ENCODE measurements at places on chromosomes 12 and 14.

GRCh38 chr12:86663173-86663572 is 407.0 kb upstream of the MGAT4C start:
- no peak for DNase-seq

GRCh38 chr14:34711169-34711568 is 3.2 kb downstream of the CFL2 start:
- peak; percentile 67 for DNase-seq

DNA sequence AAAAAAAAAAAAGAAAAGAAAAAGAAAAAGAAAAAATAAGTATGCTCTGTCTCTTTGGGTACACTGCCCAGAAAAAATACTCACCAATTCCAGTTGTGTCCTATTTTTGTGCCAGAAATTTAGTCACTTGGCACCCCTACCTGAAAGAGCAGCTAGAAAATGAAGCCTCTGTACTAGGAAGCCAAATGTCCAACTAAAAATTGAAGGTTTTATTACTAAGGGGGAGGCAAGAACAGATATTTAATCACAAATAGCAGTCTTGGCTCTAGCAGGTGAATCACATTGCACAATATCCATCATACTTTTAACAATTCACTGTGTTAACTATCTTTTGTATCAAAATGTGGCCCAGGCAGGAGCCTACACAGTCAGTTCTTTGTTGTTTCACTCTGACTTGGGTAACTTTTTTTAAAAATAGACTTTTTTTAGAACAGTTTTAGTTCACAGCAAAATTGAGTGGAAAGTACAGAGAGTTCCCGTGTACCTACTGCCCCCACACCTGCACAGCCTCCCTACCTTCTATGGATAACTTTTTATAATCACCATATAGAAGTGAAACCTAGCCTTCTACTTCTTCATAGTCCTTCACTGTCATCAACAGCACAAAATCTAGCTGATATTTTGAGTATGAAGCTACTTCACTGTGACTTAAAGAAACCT is 87.1 kb upstream of the ATF7IP start:
- peak; percentile 52 for DNase-seq

DNA sequence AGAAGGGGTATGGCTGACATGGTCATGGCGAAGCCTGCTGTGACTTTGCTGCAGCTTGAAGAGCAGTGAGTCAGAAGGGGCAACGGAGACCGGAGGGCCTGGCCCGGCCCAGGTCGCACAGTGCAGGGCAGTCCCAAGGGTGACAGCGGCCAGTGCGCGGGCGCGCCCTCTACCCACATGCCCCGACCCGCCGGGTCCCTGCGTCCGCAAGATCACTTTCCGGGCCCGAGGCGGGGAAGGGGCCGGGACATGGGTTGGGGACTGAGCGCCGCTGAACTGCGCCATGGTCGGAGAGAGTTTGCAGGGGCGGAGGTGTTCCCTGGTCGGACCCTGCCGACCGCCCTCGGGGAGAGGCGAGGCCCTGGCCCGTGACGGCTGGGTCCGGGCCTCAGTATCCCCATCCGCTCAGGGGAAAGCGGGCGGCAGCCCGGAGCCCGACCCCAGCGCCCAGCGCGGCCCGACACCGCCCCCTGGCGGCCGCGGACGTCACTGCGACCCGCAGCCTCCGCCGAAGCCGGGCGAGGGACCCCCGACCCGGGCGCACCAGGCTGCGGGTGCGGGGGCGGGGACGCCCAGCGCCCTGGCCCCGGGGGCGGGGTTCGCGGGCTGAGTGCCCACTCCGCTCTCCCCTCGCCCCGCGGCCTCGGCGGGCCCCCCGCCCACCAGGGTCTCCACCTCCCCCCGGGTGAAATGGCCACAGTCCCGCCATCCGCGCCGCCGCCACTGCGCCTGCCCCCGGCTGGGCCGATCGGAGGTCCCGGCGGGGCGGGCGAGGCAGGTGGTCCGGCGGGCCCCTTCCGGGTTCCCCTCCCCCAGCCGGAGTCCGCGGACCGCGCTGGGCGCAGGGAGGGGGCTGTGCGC is 7.2 kb upstream of the ANKRD9 start:
- DNase-seq = peak; percentile 88

DNA sequence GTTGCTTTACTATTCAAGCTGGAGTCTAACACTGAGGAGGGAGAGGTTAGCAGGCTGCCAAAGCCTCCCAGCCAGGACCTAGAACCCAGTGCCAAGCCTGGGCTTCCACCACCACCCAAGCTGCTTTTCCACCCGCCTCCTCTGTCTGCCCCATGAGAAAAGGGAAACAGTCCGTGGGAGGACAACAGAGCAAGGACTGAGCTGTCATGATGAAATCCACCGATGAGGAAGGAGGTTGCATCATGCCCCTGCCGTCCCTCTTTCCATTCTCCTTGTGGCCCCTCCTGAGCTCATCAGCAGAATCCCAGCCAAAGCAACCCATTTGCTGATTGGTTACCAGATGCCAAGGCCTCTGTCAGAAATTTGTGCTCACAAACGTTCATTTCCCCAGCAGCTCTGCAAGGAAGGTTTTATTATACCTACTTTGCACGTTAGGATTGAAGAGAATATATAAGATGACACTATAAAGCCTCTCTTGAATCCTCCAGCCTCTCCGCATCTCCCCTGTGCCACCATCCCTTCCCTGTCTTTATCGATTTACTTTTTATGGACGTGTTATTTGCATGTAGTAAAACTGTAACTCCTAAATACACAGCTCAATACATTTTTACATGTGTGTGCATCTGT is 6.3 kb upstream of the SERPINA1 start:
- no peak for DNase-seq

GRCh38 chr14:90490720-90491050 is 93.9 kb downstream of the CALM1 start:
- peak; percentile 9 for DNase-seq

DNA sequence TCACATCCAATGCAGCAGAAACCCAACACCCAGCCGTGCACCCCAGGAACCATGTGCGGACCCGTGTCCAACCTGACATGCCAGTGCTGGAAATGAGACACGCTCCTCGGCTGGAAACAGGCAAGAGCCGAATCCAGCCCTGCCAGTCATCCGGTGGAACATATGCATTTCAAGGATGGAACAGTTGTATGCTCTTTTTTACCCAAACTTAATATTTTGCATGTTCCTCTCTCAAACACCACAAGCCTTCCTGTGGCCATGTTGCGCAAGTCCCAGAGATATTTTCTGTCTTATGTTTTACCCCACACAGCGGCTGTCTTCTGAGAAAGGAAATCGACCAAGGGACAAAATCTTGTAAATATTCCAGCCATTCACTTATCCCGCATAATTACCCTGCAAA is 196.9 kb downstream of the BCL11B start:
- DNase-seq = no peak

GRCh38 chr12:98373025-98373554 is 142.3 kb upstream of the TMPO start:
- DNase-seq = peak; percentile 22

DNA sequence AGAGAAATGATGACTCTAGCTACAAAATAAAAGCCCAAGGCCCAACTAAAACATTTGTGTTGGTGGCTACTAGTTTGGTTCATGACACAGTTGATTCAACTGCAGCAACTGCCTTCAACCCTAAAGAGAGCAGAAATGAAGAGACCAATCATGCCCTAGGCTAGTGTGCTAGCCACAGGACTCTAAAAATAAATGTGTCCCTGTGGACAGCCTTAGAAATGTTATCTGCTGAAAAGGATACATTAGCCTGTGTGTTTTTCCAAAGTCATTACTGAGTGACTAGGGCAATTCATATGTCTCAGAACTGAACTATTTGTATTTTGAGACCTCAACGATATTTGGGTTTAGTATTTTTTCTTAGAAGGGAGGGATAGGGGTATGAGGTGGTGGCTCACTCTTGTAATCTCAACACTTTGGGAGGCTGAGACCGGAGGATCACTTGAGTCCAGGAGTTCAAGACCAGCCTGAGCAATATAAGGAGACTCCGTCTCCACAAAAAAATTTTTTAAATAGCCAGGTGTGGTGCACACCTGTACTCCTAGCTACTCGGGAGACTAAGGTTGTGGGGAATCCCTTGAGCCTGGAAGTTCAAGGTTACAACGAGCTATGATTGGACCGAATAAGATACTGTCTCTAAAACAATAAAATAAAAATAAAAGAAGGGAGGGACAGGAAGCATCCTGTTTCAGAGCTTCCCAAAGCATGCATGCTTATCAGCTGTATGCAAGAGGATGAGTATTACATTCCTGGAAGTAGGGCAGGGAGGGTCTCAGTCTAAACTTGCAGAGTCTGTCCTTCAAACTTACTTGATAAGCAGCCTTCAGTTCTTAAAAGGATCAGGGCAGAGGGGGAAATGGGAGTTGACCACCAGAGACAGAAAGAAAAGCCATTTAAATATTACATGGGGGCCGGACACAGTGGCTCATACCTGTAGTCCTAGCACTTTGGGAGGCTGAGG is 29.6 kb upstream of the NAP1L1 start:
- DNase-seq = no peak

GRCh38 chr12:48973941-48974673 is 2.6 kb upstream of the WNT10B start:
- peak; percentile 67 for DNase-seq

- no peak for DNase-seq
These were observed 29.8 kb upstream of the DLGAP5 start for GRCh38 chr14:55221186-55221585.

- DNase-seq = no peak
These were observed 37.9 kb downstream of the KIAA0586 start for GRCh38 chr14:58465421-58465820.

GRCh38 chr14:76236172-76237130 is 84.7 kb downstream of the GPATCH2L start:
- DNase-seq = peak; percentile 63

GRCh38 chr12:2826721-2827515 is 7.9 kb downstream of the NRIP2 start:
- DNase-seq = no peak

GRCh38 chr12:56658921-56659320 is 13.1 kb upstream of the ATP5F1B start:
- peak; percentile 54 for DNase-seq

DNA sequence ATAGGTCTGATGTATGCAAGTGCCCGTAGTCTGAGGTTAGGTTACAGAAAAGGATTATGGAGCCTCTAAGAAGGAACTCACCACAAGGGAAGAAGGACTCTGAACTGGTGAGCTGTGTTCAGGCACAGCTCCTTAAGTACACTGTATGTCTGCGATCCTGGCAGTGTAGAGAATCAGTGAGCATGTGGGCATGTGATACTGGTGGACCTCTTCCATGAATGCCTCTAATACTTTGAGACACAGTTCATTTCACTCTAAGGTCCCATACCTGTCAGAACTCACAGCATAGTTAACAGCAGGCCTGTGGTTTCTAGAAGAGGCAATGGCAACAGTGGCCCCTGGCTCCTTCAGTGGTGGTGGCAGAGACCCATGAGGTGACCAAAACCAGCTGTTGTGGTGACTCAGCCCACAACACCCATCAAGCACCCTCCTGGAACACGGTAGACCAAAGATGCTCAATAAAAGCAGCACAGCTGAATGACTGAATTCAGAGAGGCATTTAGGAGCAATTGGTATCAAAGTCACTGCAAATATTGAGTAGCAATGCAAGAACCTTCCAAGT is 6.9 kb upstream of the OR6J1 start:
- DNase-seq = no peak

DNA sequence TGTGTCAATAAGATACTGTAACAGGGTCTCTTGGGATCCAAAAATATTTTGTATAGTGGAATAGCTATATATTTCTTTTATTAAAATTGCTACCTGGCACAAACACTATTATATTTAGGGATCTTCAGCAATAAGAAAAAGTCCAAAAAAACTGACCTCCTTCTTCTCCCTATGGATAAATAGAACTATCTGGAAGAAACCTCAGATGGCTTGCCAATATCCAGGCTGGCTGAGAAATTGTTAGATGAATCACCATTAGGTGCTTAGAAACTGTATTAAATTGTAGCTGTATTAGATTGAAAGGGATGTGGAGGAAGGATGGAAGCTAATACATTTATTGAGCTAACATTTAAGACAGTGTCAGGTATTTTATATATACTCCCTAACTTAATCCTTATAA is 66.0 kb downstream of the SLC38A6 start:
- DNase-seq = no peak

- DNase-seq = no peak
These were observed 3.0 kb downstream of the ARG2 start for GRCh38 chr14:67622675-67623074.

- DNase-seq = peak; percentile 68
These were observed 12.8 kb upstream of the ATP2B1 start for GRCh38 chr12:89721291-89721987.

GRCh38 chr14:97705107-97705506 is 907.9 kb downstream of the VRK1 start:
- DNase-seq = no peak

DNA sequence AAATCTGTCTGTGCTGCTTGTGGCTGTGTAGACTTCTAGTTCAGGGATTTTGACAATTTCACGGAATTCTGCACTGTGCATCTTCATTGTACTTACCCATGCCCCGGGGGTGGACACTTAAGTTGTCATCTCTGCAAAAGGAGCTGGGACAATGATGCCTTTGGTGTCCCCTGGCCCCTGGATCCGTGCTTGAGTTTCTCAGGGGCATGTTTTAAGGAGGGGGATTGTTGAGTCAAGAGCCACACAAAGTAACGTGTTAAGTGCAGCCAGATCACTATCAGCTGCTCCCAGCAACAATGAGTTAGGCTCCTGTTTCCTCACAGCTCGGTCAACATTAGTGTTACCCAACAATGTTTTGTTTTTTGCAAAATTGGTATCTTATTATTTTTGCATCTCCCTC is 305.0 kb upstream of the DIO3 start:
- DNase-seq = peak; percentile 6

GRCh38 chr12:7788294-7788660 is 925 bp upstream of the NANOG start:
- no peak for DNase-seq

DNA sequence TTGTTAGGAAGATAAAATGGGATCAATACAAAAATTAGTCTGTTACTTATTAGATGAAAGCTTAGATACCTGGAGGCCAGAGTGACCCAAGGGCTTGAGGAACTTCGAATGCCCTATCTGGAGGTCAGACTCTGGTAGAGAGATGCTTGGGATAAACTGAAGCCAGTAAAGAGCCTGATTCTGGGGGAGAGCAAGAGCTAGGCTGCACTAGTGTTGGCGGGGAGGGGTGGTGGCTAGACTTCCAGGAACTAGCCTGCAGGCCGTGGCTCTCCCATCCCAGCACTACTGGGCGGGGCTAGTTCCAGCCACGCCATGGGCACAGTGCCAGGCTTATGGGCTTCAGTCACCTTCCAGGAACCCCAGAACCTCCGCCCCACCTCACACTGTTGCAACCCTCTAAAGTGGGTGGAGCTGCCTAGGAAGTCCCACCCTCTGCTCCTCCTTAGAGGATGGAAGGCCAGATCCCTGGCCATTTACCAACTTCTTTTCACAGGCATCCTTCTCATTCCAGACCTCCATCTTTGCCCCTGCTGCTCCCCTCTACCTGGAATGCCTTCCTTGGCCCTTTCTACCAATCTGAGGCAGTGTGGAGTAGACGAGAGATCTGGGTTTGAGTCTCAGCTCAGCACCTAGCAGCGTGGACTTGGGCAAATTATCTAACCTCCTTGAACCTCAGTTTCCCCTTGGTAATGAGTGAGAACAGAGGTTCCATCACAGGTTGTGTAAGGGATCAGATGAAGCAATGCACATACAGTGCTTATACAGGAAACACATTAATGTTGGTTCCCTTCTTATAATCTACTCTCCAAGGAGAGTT is 6.3 kb upstream of the NFE2 start:
- no peak for DNase-seq

GRCh38 chr12:50914872-50915484 is 37.4 kb upstream of the HIGD1C start:
- DNase-seq = no peak

GRCh38 chr12:52250048-52250990 is 17.3 kb downstream of the KRT7 start:
- DNase-seq = no peak

GRCh38 chr12:46386877-46387629 is 14.5 kb upstream of the SLC38A2 start:
- DNase-seq = peak; percentile 33
